ENCODE measurements at places on chromosomes 13 and 19.

DNA sequence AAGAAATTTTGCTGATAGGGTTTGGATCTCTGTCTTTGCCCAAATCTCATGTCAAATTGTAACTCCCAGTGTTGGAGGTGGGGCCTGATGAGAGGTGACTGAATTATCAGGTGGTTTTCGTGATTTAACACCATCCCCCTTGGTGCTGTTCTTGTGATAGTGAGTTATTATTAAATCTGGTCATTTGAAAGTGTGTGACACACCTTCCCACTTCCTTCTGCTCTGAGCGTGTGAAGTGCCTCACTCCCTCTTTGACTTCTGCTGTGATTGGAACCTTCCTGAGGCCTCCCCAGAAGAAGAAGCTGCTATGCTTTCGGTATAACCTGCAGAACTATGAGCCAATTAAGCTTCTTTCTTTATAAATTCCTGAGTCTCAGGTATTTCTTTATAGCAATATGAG is 632.0 kb downstream of the SLITRK5 start:
- DNase-seq, result no peak

GRCh38 chr19:5407356-5407755 is 47.9 kb upstream of the ZNRF4 start:
- DNase-seq, result no peak

GRCh38 chr13:67353031-67353430 is 122.9 kb upstream of the PCDH9 start:
- DNase-seq, result no peak

- no peak for DNase-seq
Measured at GRCh38 chr13:20369886-20370361, 137.8 kb upstream of the GJB6 start.

DNA sequence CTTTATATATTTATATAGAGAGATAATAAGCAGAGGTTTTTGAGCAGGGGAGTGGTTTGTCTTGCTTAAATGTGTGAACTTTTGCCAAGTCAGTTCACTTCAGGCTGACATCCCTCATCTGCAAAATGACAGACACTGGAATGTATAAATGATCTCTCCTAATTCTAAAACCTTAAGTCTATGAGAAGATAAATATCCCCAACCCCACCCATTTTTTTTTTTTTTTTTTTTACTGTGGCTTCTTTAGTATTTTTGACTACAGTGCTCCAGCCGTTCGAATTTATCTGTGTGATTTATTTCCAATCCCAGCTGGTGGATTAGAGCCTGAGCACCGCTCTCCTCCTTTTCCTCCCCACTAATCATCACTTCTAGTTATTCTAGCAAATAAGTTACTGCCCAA is 234.8 kb downstream of the DACH1 start:
- DNase-seq, result no peak

GRCh38 chr19:50167314-50167721 is 4.2 kb upstream of the IZUMO2 start:
- DNase-seq, result no peak

- DNase-seq, result no peak
Measured at GRCh38 chr13:110286833-110287819, 19.8 kb downstream of the COL4A1 start.

GRCh38 chr13:24108615-24108965 is 51.9 kb upstream of the SPATA13 start:
- no peak for DNase-seq

GRCh38 chr13:23427881-23428528 is 5.5 kb downstream of the SACS start:
- DNase-seq, result no peak

- no peak for DNase-seq
Measured at GRCh38 chr13:76414320-76414719, 471.9 kb downstream of the KCTD12 start.

DNA sequence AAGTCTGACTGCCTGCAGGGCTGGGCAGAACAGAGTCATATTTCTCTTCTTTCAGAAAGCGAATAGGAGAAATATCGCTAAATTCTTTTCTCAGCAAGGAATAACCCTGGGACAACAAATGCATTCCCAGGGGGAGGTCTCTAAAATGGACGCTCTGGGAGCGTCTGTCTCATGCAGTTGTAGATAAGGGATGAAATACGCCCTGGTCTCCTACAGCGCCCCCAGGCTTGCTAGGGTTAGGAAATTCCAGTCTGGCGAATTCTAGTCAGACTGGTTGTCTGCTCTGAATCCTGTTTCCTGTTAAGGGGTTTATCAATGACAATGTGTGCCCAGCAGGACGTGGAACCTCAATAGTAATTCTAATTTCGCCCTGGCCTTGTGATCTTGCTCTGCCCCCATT is 1214.1 kb downstream of the DIAPH3 start:
- DNase-seq, result no peak

- DNase-seq, result no peak
Measured at GRCh38 chr19:6876748-6877147, 10.6 kb upstream of the ADGRE1 start.

GRCh38 chr13:61670384-61671161 is 254.9 kb upstream of the PCDH20 start:
- no peak for DNase-seq

- DNase-seq, result no peak
Measured at GRCh38 chr19:13985771-13986347, 20.3 kb downstream of the RFX1 start.
